NCI-H510A (cell line): ENCODE measurements at places on chromosomes 16 and 17.
A peak's percentile ranks its signal among the peaks of the same experiment; 100 is the strongest.

- no peak for DNase-seq
Measured at GRCh38 chr17:69030169-69030568, 30.6 kb downstream of the ABCA9 start.

GRCh38 chr16:81461766-81462165 lies 17.2 kb downstream of the CMIP start:
- no peak for DNase-seq

GRCh38 chr17:77281904-77282367 lies 141.2 kb downstream of the SEC14L1 start:
- DNase-seq = peak; percentile 34

GRCh38 chr17:3501344-3501743 lies 25.5 kb downstream of the ASPA start:
- DNase-seq = no peak

- DNase-seq = no peak
Measured at GRCh38 chr17:4142107-4142900, 526 bp downstream of the ZZEF1 start.

GRCh38 chr16:82641336-82641984 lies 14.7 kb downstream of the CDH13 start:
- no peak for DNase-seq

DNA sequence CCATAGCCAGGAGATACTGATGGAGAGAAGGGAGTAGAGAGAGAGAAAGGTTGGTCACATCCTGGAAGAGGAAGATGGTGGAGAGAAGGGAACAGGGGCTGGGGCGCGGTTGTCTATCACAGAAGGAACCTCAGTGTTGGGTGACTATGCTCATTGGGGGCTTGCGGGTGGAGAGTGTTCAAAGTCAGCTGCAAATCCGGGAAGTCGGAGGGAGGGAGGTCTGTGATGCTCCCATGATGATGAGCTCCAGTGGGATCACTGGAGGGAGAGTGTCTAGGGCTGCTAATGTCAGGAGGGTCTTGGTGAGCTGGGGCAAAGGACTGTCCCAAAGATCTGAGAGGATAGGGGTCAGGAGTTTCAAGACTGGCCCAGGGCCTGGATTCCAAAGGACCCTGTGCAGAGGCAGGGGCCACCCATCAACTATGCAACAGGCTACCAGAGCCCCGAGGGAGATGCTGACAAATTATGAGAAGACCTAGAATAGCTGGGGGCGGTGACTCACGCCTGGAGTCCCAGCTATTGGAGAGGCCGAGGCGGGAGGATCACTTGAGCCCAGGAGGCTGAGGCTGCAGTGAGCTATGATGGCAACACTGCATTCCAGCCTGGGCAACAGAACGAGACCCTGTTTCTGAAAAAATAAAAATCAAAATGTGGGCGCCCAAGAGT lies 2.6 kb downstream of the SPDYE4 start:
- DNase-seq = no peak

DNA sequence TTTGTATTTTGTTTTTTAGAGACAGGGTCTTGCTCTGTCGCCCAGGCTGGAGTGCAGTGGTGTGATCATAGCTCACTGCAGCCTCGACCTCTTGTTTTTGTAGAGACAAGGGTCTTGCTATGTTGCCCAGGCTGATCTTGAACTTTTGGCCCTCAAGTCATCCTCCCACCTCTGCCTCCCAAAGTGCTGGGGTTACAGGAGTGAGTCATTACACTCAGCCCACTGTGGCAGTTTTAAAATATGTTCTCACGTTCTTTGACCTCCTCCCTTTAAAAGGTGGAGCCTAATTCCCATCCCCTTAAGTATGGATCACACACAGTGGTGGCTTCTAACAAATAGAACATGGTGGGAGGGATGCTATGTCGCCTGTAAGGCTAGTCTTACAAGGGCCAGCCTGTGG lies 67.7 kb downstream of the ZDHHC7 start:
- no peak for DNase-seq

DNA sequence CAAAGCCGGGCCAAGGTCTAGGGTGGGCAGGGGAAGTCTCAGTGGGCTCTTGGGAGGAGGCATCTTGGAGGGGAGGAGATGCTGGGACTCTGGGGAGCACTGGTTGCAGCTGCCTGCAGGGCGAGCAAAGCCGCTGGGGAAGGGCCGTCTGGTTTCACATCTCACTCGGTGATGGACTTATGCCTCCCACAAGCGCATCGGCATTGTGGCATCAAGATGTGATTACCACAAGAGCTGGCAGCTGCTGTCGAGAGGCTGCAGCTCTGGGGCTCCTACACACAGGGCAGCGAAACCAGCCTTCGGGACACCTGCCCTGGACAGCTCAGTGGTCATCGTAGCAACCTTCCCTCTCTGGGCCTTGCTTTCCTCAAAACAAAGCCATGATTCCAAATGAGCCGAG lies 3.1 kb upstream of the KCNJ12 start:
- peak; percentile 30 for DNase-seq

- DNase-seq = no peak
Measured at GRCh38 chr16:62038225-62038624, 2.0 kb upstream of the CDH8 start.

DNA sequence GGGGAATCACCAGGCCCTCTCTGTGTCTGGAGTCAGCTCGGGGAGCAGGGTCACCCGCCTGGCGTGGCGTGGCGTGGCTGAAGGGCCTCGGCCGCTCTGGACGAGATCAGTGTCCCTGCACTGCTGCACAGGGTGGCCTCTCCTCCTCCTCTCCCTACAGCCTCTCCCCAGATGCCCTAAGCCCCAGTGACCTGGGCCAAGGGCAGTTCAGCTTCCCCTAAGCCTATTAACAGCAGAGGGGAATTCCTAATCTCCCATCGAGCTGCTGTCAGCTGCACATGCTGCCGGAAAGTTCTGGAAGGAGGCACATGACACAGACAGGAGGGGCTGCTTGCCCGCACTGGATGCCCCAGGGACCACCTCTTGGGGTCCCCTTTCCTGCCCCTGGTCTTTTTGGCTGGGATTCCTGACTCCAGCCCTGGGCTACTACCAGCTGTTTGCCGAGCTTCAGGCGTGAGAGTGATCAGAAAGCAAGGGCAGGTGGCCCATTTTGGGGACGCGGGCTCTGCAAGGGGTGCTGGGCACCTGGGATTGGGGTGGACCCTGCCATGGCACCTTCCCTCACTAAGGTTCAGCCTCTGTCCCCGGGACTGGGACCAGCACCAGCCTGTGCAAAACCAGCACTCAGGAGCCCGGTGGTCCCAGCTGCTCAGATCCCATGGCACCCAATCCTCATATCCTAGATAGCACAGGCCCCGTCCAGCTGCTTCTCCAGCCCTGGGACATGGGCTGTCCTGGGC lies 794 bp downstream of the PDE6G start:
- no peak for DNase-seq

- DNase-seq = no peak
Measured at GRCh38 chr17:29789196-29790170, 140.5 kb downstream of the SSH2 start.

DNA sequence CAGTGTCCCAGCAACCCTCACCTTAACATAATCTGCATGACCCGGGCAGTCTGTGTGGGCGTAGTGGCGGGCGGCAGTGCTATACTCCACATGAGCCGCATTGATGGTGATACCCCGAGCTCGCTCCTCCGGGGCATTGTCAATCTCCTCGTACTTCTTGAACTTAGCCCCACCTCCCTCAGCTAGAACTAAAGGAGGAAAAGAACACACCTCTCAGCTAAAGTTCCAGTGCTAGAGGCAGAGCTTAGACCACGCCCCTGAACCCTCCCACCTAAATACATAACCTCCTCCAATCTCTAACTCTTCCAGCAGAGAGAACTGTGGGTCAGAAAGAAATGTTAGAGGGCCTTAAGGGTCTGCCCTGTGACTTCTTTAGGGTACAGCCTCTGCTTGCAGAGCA lies 855 bp downstream of the TUFM start:
- peak; percentile 35 for DNase-seq

GRCh38 chr16:10037751-10038150 lies 144.5 kb downstream of the GRIN2A start:
- no peak for DNase-seq

- DNase-seq = no peak
Measured at GRCh38 chr17:17683710-17684365, 2.6 kb downstream of the RAI1 start.

- DNase-seq = no peak
Measured at GRCh38 chr17:58001461-58002124, 5.5 kb downstream of the SRSF1 start.

- DNase-seq = no peak
Measured at GRCh38 chr17:79622122-79622601, 11.3 kb upstream of the RBFOX3 start.

GRCh38 chr16:1468426-1468810 lies 6.4 kb downstream of the CLCN7 start:
- DNase-seq = no peak

- DNase-seq = no peak
Measured at GRCh38 chr16:15903960-15904359, 15.6 kb upstream of the CEP20 start.

DNA sequence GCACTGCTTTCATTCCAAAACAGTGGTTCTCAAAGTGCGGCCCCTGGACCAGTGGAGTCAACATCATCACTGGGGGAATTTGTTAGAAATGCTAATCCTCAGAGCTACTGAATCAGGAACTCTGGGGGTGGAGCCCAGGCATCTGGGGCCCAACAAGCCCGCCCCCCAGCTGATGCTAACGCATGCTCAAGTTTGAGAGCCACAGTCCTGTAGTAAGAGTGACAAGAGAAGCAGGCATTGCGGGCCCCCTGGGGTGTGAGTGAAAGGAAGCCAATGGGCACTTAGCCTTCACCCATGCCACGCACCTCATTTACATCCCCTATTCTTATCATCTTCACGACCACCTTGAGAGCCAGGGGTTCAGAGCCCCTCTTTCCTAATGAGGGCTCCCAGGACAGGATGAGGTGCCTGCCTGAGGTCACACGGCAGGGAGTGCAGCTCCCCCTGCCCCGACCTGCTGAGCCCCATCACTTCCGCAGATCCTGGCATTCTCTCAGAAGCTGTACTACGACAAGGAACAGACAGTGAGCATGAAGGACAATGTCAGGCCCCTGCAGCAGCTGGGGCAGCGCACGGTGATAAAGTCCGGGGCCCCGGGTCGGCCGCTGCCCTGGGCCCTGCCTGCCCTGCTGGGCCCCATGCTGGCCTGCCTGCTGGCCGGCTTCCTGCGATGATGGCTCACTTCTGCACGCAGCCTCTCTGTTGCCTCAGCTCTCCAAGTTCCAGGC lies 9.1 kb downstream of the CA4 start:
- DNase-seq = no peak

- no peak for DNase-seq
Measured at GRCh38 chr17:72238157-72238673, 117.4 kb downstream of the SOX9 start.

DNA sequence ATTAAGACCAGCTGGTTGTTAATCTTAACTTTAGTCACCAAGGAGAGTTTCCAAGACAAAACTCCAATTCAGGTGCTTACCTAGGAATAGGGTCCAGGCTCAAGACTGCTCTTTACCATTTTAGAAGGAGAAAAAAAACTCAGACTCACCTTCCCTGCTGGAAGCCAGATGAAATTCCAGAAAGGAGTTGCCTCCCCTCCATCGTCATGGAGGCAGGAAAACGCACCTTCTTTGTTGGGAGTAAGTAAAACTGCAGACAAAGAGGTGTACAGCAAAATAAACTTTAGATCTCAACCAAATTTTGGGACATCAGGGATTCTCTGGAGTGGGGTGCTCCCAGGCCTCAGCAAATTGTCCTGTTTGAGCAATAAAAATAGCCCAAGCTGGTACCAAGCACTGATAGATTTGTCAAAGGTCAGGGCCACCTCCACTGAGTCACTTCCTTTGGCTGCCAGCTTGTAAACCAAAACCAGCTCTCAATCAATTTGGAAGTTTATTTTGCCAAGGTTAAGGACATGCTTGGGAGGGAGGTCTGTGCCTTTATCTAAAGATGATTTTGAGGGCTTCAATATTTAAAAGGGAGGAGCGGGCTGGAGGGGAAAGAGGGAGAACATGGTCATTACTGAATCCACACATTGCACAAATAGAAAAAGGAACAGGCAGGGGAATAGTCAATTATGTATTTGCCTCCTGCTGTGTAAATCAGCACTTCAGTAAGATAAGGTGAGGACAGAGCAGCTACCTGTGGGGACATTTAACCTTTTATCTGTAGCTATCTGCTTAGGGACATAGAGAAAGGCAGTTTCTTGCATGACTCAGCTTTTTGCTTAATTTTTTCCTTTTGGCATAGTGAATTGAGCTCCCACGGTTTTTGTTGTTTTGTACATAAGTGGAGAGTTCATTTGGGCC lies 1.5 kb upstream of the ALDH3A2 start:
- DNase-seq = no peak
